ENCODE measurements at places on chromosomes 12 and 14.

- DNase-seq: no peak
Measured at GRCh38 chr12:58176296-58176869, 235.0 kb downstream of the ATP23 start.

- peak; percentile 89 for DNase-seq
Measured at GRCh38 chr12:5889381-5890047, 55.5 kb downstream of the ANO2 start.

GRCh38 chr14:87698481-87698880 lies 294.5 kb downstream of the GALC start:
- peak; percentile 45 for DNase-seq

DNA sequence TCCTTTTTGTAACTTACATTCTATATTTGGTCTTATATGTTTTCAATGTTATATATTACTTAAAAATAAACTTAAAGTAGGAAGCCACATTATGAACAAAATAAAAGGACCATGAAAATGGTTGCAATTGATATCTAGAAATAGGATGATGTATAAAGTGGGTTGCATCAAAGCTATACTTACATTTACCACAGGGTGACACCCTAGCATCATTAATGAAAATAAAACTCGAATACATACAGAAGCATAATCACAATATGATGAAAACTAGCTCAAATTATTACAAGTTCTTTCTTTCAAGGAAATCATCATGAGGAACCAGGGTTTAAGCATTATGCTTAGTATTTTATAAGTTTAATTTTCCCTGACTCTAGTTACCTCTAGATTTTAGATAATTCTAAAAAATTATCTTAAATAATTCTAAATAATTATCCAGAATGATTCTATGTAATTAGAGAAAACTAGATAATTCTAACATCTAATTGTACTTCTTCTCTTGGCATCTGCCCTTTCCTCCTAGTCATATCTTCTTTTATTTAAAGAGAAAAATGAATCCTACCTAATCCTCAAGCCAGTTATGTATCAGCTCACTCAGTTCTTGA lies 31.2 kb downstream of the TAS2R7 start:
- DNase-seq: no peak

- DNase-seq: no peak
Measured at GRCh38 chr14:75561013-75561432, 17.4 kb upstream of the FLVCR2 start.

DNA sequence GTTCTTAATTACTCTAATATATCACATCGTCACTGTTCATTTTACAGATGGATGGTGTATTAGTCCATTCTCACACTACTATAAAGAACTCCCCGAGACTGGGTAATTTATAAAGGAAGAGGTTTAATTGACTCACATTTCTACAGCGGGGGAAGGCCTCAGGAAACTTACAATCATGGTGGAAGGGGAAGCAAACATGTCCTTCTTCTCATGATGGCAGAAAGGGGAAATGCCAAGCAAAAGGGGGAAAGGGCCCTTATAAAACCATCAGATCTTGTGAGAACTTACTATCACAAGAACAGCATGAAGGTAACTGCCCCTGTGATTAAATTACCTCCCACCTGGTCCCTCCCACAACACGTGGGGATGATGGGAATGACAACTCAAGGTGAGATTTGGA lies 6.5 kb downstream of the TMBIM4 start:
- no peak for DNase-seq

DNA sequence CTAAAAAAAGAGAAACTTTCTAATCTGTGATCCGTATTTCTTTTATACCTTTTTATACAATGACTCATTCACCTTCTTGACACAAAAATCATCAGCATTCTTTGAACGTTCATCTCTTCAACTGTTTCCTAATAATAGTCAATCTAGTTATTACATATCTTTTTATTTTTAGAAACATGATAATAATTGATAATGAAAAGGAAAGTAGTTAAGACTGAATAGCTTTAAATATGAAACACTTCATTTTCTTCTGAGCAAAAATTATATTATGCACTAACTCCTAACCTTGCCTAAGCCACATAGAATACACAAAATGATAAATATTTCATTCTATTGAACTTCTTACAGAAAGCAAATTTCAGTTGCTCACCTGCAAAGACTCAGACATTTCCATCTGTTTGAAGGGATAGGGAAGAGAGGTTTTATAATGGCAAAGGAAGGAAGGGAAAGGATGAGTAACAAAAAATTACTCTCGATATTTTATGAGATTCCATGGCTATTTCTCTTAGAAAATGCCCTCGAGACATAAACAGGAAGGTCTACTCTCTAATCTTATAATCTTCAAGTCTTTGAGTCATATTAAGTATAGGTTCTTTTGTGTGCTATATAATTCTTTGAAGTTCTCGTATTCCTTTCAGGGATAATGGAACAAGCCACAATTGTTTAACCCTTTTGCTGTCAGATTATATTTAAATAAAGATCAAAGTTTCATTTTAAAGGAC lies 7.5 kb upstream of the KLHL42 start:
- DNase-seq: no peak

GRCh38 chr14:76063327-76063726 lies 77.8 kb downstream of the IFT43 start:
- DNase-seq: no peak

DNA sequence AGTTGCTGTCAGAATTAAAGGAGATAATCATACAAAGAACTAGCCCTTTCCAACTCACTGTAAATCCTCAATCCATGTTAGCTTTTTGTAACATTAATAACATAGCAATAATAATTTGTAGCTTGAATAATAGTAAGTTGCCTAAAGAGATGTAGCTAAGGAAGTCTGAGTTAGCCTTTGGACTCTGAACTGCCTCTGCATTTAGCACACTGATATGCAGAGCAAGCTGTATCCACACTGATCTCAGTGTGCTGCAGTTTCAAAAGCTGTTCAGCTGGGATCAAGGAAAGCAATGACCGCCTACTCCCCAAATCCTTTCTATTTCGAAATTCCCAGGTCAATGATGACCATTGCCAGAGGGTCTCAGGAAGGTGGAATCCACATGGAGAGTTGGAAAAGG lies 99.3 kb upstream of the IFNG-AS1 start:
- DNase-seq: no peak

- DNase-seq: no peak
Measured at GRCh38 chr12:90979951-90980350, 24.8 kb downstream of the EPYC start.

DNA sequence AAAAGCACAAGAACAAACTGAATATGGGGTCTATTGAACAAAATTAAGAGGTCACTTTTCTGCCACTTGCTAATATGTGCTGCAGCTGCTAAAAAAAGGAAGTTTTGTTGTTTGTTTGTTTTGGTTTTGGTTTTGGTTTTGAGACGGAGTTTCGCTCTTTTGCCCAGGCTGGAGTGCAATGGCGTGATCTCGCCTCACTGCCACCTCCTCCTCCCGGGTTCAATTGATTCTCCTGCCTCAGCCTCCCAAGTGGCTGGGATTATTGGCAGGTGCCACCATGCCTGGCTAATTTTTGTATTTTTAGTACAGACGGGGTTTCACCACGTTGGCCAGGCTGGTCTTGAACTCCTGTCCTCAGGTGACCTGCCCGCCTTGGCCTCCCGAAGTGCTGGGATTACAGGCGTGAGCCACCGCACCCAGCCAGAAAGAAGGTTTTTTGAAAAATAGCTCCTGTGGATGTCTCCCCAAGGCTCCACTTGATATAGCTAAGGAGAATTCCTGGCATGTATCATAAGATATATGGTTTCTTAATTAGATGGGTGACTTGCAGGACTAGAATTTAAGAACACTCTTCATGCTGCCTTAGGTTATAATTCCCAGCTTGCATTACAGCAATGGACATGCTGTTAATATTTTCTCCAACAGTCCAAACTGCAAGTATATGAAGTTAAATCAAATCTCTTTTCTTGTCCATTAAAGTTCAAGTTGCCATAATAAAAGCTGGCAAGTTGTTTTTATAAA lies 237.6 kb upstream of the AMIGO2 start:
- DNase-seq: no peak

DNA sequence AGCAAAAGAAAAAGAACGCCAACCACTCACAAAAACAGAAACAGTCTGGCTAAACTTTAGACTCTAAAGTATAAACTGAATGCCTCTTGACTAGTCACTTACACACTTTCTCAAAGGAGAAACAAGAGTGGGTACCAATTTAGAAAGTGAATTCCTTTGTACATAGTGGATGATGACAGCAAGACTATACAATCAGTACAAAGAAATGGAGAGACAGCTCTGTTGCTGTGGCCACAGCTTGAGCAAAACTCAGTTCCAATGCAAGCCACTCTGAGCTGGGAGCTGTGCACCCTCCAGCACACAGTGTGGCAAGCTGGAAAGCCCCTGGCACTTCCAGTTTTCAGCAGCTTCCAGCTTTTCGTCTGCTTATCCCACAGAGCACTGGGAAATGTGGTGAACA lies 21.7 kb downstream of the NT5DC3 start:
- DNase-seq: peak; percentile 29

- DNase-seq: no peak
Measured at GRCh38 chr14:53894456-53894855, 62.2 kb downstream of the BMP4 start.

DNA sequence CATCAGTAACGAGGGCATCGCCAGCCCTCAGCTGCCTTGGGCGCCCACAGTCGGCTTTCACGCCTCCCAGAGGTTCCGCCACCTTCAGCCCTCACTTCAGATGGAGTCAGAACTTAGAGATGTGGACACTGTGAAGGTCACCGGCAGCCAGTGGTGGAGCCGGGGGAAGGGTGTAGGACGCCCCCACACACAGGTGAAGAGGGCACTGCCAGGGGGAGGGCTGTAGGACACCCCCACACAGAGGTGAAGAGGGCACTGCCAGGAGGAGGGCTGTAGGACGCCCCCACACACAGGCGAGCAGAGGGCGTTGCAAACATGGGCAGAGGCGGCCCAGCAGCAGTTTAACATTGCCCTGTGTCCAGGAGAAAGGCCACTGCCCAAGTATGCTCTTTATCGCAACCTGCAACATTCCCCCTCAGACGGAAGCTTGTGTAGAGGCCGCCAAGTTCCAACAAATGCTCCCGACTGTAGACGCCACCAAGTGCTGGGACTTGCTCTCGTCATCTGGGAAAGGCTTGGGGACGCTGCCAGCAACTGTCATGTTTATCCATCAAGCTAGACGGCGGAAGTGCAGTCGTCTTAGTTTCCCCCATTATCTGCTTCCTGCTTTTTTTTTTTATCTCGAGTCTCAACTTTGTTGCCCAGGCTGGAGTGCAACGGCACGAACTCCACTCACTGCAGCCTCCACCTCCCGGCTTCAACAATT lies 4.9 kb upstream of the ANKLE2 start:
- DNase-seq: no peak

GRCh38 chr12:6843118-6843902 lies 2.6 kb downstream of the GNB3 start:
- no peak for DNase-seq

DNA sequence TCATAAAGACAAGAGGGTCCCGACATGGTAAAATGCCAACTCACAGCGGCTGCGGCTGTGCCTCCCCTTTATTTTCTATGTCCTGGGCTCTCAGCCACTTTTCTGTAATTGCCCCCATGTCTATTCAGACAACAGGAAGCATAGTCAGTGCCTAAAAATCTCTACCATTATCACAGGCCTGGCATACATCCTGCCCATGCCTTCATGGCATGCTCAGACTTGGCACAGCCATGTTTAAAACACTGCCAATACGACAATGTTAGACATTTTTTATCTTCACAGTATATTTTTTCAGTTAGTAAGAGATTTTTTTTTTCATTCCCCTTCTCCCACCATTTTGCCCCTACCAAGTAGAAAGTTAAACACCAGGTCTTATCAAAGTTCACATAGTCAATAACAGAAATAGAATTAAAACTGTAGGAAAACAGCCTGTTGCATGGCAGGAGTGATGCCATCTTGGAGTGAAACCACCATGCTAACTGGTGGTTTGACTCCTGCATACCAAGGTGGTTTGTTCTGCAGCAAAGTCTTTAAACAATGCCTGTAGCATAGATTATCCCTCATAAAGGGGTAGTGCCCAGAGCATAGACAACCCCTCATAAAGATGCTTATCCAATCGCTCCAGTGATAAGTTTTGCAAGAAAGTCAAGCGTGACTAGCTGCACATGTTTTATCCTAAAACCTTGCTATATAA lies 18.9 kb upstream of the CERS5 start:
- no peak for DNase-seq

DNA sequence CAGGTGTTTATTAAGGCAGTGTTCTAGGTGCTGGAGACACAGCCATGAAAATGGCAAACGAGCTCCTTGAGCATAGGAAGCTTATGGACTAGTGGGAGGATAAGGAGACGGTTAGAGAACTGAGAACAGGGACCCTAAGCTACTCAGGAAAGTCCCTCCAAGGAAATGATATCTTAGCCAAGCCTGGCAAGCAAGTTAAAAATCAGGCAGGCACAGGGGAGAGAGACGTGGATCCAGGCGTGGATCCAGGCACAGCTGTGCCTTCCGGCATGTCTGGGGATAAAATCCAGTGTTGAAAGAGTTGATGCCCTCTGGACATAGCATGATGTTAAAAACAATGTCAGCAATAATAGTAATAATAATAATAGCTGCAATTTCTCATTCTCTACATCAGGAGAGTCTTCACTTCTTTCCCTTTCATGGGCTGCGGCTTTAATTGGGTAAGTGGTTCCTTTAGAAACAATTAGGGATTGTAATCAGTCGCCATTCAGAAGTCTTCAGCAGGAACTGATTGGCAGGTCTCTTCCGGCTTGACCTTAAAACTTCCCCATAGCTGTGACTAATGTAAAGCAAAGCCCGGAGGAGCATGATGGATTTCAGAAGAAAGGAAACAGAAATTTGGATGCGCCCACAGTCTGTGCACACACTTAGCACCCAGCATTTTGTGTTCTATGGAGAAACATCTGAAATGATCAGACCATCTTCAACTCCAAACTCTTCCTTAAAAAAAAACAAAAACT lies 230.2 kb downstream of the SLC41A2 start:
- DNase-seq: no peak

DNA sequence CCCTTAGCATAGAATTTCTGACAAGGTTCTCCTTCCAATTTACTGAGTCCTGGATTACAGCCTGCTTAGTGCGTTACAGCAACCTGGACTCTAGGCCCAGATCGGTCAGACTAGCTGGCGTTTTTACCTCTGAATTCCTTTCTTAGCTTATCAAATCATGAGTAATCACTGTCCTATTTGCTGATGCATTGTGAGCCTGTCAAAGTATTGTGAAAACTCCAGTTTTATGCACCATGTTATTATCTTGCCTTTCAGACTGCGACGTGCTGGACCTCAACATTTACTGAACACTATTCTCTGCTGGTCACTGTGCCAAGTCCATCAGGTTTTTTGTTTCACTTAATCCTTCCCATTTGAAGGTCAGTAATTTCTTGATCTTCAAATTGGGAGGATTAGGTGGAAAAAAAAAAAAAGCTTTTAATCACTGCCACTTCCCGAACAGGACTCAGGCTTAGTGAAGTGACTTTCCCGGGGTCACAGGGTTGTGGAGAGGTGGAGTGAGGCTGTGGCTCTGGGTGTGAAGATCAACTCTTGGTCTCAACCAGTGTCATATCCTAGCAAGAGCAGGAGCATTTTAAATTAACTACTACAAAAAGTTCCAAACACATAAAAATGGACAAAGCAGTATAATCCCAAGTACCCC lies 31.2 kb downstream of the FBXO21 start:
- DNase-seq: no peak

GRCh38 chr14:27372771-27373170 lies 774.9 kb upstream of the NOVA1 start:
- DNase-seq: no peak

GRCh38 chr12:94812345-94812744 lies 162.0 kb upstream of the TMCC3 start:
- no peak for DNase-seq
